Right lung (tissue), 10 donors: ENCODE measurements at places on chromosomes 3 and 15. TPM values are rescaled to one million over a fixed set of nuclear protein-coding genes. Genes with fewer than 3 reads are reported as not detected.

GRCh38 chr3:71376911-71377310 is 206.6 kb downstream of the FOXP1 start:
- DNase-seq, result no peak

Gene FBXO40
- polyA plus RNA-seq, result 0.04 TPM

Gene C2CD4A
- polyA plus RNA-seq, result 0.04 TPM

DNA sequence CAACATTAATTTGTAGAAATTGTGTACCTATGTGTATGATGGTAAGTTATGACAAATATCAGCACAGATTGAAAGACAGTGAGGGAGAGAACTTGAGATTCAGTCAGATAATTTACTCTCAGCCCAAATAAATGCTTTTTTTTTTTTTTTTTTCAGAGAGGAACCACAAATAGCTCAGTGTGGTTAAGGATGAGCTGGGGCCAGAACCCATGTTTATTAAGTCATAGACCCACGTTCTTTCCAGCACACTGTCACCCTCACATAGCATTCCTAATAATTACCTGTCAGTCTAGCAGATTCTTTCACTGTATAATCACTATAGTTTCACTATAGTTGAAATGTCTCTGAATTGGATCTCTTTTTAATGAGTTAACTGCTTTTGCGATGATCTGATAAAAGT is 246.1 kb downstream of the ZIC1 start:
- no peak for DNase-seq

Gene TJP1
- 119 TPM for polyA plus RNA-seq
